NCI-H446 (cell line): ENCODE measurements at places on chromosomes 2 and 18.

DNA sequence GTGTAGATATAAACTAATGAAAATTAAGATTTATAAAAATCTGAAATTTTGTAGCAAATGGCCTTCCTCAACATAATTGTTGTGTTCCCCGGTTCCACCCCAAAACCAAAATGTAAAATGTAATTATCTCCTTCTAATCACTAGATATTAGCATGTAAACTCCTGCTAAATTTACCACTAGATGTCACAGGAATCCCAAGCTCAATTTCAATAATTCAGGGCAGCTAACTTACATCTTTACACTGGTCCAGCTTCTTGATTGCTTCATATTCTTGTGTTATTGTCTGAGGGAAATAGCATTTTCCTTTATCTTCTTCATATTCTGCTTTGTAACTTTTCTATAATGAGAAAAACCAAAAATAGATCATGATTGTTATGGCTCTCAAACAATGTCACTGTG is 42.6 kb downstream of the NEB start:
- DNase-seq, result no peak

DNA sequence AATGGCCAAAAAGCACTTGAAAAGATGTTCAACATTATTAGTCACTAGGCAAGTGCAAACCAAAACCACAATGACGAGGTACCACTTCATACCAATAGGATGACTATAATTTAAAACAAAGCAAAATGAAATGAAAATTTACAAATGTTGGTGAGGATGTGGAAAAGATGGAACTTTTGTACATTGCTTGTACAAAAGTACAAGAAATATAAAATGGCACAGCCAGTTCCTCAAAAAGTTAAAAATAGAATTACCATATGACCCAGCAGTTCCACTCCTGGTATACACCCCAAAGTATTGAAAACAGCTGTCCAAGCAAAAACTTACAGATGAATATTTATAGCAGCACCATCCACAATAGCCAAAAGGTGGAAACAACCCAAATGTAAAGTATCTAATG is 107.8 kb upstream of the XPO1 start:
- no peak for DNase-seq

GRCh38 chr2:152418688-152419087 is 83.7 kb downstream of the FMNL2 start:
- DNase-seq, result no peak

- DNase-seq, result no peak
Measured at GRCh38 chr18:2919600-2919999, 72.8 kb downstream of the EMILIN2 start.

- DNase-seq, result no peak
Measured at GRCh38 chr2:156320486-156321098, 11.9 kb downstream of the NR4A2 start.

GRCh38 chr2:81648806-81649205 is 1344.3 kb upstream of the LRRTM1 start:
- DNase-seq, result no peak

DNA sequence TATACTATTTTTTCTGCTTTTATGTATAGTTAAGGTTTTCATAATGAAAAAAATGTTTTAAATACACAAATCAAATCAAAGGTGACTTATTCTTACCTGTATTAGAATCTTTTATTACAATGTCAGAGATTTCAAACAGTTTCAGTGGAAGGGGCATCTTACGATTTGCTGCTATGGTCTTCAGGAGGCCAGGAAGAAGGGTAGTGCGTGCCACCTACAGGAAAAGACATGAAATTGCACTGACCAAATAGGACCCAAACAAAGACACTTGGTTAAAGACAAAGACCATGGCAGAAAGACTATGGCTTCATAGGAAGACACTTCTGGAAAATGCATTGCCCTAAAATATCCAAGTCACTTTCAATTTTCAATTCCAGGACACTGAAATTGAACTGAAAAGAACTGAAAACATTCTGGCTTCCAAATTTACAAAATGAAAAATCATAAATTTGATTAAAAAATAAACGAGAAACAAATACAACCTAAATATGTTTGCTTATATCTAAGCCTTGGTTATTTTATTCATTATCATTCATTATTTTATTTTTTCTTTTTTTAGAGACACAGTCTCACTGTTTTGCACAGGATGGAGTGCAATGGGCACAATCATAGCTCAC is 42.1 kb downstream of the FARSB start:
- DNase-seq, result peak; percentile 51

DNA sequence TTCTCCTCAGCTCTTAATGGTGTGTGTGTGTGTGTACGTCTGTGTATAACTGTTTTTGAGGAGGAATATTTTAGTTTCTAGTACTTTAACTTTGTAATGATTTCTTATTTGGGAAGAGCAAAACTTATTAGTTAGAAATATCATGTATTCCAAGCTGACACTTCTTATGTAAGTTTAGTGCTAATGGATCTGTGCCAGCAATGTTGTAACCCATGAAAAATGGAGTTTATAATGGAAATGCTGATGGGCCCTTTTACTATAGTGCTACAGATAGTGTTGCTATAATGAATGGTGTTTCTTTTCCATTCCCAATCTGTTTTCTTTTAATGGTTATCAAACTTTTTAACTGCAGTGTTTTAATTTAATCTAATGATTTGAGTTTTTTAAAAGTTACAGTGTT is 49.8 kb upstream of the OTX1 start:
- no peak for DNase-seq

- no peak for DNase-seq
Measured at GRCh38 chr2:196415384-196415783, 224.1 kb upstream of the CCDC150 start.

DNA sequence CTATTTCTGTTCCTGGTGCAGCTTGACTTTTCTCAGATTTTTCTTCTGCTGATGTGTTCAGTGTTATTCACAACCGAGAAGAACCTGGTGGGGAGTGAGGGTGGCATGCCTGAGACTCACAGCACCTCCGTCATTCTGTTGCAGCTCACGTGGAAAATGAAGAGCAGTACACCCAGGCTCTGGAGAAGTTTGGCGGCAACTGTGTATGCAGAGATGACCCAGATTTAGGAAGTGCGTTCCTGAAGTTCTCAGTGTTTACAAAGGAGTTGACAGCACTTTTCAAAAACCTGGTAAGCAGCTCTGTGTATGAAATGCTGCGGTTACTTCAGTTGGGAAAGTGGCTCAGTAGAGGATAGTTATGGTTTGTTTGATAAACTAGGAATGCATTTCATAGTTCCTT is 90.5 kb downstream of the ASAP2 start:
- DNase-seq, result no peak

GRCh38 chr2:218146056-218146455 is 20.2 kb downstream of the CXCR2 start:
- no peak for DNase-seq

DNA sequence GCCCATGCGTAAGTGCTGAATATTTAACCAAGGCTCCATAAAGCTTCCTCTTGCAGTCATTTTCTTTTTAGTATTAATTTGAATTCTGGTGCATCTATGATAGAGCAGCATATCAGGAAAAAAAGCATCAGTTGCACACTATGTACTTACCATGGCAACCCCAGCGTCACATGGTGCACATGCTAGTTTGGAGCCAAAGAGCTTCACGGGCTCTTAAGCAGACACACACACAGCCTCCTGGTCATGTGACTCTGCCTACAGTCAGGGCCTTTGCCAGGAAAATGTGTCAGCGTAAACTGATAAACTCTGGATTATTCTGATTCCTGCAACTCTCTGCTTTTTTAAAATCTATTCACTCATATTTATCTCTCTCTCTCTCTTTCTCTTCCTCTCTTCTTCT is 30.2 kb downstream of the NYAP2 start:
- peak; percentile 94 for DNase-seq

DNA sequence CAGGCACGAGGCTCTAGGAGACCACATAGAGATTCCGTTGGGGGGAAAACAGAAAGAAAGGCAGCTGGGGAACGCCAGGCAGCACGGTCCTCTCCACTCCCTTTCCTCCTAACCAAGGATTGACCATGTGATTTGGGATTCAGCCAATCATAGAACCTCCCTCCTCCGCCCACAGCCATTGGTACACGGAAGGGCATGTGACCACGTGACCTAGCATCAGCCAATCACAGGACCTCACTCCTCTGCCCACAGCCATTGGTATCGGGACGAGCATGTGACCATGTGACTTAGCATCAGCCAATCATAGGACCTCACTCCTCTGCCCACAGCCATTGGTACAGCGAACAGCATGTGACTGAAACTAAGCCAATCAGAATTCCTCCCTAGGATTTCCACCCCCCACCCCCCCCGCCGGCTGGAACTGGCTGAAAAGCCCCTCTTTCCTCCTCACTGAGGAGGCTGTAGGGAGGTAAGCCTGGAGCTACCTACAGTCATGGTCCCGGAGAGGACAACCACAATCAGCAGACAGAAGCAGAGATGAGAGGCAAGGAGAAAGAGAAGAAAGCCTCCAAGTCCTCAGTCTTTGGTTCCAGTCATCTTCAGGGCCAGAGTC is 7.6 kb downstream of the SERPINE2 start:
- DNase-seq, result no peak

- DNase-seq, result no peak
Measured at GRCh38 chr2:133765658-133766057, 197.4 kb upstream of the NCKAP5 start.

GRCh38 chr2:128796321-128796720 is 477.7 kb upstream of the HS6ST1 start:
- DNase-seq, result no peak

DNA sequence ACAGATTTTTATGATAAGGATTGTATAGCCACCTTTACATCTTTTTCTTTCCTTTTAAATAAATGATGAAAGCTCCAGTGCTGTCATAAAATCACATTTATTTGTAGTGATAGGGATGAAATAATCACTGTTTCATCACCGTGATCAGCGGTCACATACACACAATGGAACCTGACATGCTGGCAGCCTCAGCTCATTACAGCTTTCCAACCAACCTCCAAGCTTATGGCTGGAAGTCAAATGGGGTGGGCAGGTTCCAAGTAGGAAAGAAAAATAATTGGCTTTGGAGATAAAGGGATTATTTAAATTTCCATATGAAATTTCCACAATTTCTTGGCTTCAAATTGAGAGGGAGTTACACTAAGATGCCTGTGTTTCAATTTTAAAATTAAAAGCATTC is 251.3 kb downstream of the PLCL1 start:
- no peak for DNase-seq

DNA sequence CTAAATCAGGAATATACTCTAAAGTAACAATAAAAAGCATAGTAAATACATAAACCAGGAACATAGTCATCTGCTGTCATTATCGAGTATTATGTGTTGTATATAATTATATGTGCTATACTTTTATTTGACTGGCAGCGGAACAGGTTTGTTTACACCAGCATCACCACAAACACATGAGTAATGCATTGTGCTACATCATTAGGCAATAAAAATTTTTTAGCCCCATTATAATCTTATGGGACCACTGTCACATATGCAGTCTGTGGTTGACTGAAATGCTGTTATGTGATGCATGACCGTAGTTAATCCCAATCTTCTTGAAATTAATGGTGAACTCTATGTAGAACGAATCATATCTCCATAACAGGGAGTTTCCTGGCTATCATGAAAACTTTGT is 136.7 kb upstream of the ZFP36L2 start:
- DNase-seq, result no peak

- DNase-seq, result no peak
Measured at GRCh38 chr2:106953779-106954178, 67.8 kb upstream of the ST6GAL2 start.

DNA sequence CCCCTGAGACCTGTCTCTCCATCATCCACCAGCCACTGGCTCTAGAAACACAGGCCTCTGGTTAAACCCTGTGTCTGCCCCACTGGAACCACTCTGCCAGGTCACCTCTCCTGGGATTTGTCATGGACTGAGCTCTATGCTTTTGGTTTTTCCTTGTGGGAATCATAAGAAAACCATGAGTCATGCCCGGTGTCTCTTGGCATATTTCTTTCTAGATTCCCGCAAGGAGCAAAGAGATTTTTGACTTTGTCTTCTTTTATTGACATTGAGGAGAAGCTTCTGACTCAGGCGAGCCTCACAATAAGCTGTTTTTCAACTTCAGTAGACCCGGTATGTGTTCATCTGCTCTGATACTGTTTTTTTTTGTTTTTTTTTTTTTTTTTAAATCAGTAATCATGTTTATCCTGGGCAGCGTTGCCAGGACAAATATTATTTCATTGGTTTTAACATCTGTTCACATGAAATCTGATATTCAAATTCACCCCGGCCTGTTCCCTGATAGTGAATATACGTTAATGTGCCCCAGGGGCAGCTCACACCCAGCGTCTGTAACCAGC is 207.1 kb downstream of the ACKR3 start:
- peak; percentile 54 for DNase-seq

DNA sequence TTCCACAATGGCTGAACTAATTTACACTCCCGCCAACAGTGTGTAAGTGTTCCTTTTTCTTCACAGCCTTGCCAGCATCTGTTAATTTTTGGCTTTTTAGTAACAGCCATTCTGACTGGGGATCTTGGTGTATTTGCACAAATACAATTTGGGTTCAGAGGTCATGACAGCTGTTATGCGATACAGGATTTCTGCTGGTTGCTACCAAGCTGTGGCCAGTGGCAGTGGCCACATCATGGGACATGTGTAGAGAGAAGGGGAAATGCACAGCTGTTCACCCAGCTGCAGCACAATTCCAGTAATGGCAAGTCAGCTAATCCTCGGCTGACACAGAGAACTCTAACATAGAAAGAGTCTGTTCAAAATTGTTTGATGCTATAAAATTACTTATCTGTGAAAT is 21.0 kb upstream of the SELENOI start:
- no peak for DNase-seq

- DNase-seq, result no peak
Measured at GRCh38 chr2:227821043-227821942, 7.7 kb downstream of the CCL20 start.

DNA sequence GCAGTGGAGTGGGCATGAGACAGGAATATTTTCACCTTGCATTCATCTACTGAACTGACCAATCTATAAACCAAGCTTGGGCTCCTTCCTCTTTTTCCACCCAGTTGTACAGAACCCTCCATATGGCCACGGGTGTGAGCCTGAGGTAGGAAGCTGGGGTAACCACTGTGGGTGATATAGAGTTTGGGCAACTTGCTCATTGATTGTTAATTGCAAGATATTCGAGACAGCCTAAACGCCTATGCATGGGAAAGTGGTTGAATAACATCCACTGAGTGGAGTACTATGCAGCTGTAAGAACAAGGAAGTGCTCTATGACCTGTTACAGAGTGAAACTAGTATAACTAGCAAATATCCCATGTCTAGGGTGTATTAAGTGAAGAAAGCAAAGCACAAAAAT is 7.3 kb upstream of the VAPA start:
- no peak for DNase-seq

DNA sequence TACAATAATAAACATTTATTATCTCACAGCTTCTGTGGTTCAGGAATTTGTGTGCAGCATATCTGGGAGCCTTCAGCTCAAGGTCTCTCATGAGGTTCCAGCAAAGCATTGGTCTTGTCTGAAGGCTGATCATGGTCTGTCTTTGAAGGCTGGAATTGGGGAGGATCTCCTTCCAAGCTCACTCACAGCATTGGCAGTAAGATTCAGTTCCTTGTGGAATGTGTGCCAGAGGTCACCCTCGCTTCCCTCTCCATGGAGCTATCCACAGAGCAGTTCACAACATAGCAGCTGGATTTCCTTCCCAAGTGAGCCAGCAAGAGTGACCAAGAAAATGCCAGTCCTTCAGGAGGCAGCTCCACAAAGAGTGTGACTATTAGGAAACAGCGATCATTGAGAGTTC is 202.2 kb upstream of the ST6GAL2 start:
- DNase-seq, result no peak
